ENCODE measurements at places on chromosomes 5 and 9.

- peak; percentile 37 for DNase-seq
Measured at GRCh38 chr5:123671042-123671441, 159.1 kb downstream of the CSNK1G3 start.

DNA sequence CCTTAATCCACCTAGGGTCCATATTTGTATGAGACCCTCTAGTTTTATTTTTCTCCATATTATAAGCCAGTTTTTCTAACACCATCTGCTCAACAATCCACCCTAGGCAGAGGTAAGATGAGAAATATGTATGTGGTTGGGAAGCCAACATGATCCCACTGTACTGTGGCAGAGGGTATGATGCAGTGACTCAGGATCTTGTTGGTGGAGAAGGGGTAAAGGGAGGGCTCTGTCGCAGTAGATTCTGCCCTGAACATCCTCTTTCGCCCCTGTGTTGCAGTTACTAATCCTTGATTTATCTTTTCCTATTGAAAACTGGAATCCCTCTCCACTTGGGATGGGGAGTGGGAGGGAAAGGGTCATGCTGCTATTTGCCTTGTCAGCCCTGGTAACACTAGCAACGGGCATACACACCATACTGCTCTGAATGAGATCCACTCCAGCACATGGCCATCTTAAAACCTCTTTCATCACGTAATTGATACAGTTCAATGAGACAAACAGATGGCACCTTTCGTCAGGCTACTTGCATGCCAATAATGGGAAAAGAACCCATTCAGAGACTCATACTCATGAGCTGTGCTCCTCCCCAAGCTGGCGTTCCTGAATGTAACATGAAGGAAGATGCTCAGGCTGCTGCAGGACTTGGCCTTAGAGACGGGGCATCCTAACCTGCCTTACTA is 63.0 kb downstream of the ADAMTS12 start:
- no peak for DNase-seq

DNA sequence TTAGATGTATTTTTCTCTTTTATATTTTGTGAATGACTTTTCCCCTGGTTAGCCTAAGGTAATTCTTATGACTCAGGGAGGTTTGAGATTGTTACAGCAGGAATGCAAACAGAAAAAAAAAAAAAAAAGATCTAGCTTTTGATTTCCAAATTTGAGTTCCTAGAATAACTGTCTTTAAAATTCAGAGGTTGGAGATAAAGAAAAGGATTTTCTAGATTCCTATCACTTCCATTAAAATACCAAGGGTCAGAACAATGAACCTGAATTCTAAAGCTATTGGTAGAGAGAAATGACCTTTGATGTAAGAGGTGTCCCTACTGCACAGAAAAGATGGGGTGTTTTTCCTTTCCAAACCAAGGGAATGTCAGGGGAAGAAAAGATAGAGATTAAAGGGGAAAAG is 262.5 kb downstream of the DOCK8 start:
- DNase-seq: no peak

- DNase-seq: no peak
Measured at GRCh38 chr5:117590944-117591343, 1016.3 kb upstream of the SEMA6A start.

- DNase-seq: no peak
Measured at GRCh38 chr5:108249785-108250426, 132.0 kb downstream of the FBXL17 start.

DNA sequence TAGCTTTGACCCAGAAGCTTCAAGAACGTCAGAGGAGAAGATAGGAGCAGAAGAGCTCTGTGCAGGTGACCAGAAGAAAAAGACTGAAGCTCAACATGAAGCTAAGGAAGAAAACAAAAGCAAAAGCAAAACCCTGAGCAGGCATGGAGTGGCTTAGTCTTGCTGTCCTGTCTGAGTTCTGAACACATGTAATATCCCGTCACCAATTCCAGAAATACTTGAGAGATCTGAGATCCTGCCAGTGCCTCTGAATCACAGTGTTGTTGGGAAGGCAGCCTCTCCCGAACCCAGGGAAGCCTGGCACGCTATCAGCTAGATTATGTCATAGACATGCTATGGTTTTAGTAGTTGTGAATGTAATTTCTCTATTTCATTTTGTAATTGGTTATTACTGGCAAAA is 235.7 kb downstream of the ICE1 start:
- no peak for DNase-seq

DNA sequence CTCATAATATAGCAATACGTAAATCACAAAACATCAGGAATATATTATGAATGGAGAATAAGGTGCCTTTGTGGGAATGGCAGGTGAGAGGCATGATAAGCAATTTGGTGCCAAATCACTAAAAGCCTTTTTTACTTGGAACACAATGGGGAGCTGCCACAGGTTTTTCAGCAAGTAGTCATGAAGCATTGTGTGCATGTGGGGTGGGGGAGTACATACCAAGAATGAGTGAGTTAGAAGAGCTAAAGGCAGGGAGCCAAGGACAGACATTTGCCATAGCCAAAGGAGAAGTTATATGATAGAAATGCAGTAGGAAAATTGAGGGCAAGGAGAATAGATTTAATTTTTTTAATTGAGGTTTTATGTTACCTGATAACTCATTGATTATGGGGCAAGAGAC is 445.0 kb upstream of the SMC2 start:
- no peak for DNase-seq

GRCh38 chr9:107992271-107992670 is 502.7 kb upstream of the KLF4 start:
- no peak for DNase-seq
